Activated CD4-positive, alpha-beta T cell treated with anti-CD3 and anti-CD28 coated beads, Interleukin-2, amount 50 U/mL, for 1 hour (primary cell): ENCODE measurements at places on chromosomes 4 and X.

DNA sequence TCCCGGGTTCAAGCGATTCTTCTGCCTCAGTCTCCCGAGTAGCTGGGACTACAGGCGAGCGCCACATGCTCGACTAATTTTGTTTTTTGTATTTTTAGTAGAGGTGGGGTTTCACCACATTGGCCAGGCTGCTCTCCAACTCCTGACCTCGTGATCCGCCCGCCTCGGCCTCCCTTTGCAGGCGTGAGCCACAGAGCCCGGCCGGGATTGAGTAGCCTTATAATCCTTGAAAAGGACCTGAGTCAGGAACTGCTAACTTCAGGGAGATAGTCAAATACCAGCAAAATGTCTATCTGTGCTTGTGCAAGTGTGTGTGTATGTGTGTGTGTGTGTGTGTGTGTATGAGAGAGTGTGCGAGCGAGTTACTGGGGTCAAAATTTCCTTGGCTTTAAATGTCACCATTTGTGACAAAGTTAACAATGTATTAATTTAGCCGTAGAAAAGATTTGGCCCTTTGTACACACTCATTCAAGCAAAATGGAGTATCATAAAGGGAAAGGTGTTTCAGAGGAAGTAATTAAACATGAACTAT is 1.8 kb upstream of the KDM6A start:
- no peak for DNase-seq

DNA sequence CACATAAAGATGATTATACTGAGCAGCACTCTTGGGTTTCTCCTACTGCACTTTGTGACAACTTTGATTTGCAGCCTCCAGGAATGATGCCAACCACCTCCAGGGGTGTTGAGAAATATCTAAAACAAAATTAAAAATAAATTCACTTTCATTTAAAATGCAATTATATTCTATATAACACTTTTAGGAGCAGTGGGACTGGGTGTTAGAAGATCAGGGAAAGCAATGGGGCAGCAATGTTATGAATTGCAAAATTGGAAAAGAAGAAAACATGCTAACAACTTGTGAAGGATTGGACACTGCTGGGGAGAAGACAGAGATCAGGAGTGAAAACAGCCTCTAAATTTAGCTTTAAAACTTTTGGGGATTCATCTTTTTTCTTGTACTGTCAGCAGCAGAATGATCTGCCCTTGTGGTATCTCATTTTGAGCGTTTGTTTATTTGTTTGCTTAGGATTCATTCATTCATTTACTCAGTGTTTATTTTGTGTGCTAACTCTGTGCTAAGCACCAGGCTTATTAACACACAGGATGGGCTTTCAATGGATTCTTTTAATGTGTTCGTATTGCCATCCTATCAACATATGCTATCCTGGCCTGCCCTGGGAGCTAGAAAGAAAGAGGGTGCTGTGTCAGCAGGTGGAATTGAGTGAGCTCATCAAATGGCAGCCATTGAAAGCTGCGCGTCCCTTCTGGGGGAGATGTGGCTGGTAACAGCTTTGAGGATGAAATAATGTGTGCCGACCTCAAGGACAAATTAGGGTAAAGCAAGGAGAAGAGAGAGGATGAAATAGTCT is 96.5 kb downstream of the FRMPD4 start:
- DNase-seq = no peak

DNA sequence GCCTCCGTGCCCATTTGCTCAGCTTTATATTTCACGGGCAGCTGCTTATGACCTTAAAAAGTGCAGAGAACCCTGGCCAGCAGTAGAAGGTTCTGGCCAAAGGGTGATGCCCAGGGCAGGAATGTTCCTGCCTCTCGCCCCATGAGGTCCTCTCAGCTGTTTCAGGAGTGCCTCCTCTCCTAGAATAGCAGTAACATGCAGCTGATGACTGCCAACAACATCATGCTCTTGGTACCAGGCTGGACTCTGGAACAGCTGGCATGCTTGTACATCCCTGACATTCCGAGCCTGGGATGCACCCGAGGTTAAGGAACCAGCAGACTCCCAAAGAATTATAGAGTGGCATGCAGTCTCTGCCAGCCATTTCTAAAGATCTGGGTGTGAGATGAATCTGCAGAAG is 11.7 kb upstream of the TENM3 start:
- DNase-seq = no peak

GRCh38 chrX:68443155-68443868 is 10.0 kb upstream of the OPHN1 start:
- DNase-seq = no peak

GRCh38 chr4:109723110-109723509 is 6.8 kb downstream of the PLA2G12A start:
- no peak for DNase-seq

DNA sequence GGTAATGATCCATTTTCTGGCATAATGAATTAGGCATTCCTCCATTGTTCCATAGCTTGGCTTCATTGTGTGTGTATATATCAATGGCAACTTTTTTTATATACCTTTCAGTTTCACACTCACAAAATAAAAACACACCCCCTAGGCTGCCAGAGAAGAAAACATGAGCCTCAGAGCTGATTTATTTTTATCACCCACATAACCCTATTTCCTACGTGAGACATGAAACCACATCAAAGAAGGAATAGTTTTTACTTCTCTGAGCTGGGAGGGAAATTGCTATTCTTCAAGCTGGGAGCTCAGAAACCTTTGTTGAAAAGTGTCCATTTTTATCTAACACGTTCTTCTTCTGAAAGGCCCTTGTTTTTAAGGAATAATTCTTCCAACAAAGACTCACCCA is 126.7 kb upstream of the RAI2 start:
- DNase-seq = no peak

DNA sequence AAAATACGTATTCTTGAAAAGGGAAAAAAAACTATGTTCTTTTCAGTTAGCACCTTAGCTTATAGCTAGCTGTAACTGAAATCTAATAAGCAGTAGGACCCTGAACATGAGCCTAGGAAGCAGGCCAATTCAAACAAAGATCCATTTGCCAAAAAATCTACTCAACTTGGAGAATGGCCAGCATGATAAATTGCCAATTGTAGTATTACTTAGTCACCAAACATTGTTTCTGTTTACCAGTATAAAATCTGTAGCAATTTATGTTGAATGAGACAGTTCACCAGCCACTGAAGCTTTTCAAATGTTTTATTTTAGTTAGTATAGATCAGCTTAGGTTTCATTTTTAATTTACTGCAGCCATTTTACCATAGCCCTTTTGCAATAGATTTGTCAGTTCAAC is 323.6 kb upstream of the DIPK2B start:
- no peak for DNase-seq

GRCh38 chr4:113407409-113407808 is 354.1 kb downstream of the CAMK2D start:
- DNase-seq = no peak

DNA sequence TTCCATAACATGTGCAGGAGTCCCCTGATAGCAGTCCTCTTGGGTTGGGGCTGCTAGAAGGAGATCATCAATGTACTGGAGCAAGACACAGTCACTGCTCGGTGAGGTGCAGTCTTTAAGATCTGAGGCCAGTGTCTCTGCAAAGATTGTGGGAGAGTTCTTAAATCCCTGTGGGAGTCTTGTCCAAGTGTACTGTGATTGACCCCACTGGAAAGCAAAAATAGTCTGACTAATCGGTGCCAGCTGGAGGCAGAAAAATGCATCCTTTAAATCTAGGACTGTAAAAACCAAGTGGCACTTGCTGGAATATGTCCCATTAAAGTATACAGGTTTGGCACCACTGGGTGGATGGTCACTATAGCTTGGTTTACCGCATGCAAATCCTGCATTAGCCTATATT is 31.1 kb downstream of the SULT1E1 start:
- DNase-seq = no peak

- DNase-seq = no peak
Measured at GRCh38 chr4:73419106-73420038, 15.3 kb downstream of the ALB start.

- DNase-seq = no peak
Measured at GRCh38 chr4:54581807-54582206, 76.0 kb upstream of the KIT start.

DNA sequence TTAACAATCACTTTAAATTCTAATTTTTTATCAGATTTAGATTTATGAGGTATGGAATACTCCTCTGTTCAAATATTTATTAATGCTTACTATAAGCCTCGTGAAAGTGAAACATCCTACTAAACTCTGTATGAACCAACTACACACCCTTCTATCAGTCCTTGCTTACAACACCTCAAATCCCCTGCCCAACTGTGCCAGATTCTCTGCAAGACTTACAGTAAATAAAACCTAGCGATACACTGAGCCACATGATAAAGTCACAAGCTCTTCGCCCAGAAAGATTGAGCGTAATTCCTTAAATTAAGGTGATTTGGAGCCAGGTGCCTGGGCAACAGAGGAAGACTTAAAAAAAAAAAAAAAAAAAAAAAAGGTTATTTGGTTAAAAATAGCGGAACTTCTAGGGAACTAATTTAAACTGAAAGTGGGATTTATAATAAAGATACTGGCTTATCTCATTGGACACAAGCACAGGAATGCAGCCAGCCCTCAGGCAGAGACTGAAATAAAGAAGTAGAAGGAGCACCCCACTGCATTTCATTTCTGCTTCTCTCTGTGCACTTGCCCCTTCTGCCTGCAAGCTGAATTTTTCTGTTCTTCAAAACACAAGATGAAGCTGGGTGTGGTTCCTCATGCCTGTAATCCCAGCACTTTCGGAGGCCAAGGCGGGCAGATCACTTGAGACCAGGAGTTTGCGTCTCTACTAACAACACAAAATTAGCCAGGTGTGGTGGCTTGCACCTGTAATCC is 17.5 kb upstream of the C4orf36 start:
- DNase-seq = no peak

DNA sequence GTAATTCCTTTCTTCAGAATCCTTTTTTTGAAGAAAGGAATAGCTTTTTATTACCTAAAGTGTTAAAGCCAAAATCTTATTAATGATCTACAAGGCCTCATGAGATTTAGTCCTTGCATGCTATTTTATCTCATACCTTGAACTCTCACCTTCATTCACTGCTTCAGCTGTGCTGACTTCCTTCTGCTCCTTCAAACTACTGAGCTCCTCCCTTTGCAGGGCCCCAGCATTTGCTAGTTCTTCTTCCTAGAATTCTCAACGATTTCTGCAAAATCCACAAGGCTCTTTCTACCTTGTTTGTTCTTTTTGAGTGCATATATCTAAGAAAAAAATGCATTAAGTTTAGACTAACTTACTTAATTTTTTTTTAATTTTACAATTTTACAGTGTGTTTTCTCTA is 619.5 kb downstream of the EPHA5 start:
- no peak for DNase-seq

DNA sequence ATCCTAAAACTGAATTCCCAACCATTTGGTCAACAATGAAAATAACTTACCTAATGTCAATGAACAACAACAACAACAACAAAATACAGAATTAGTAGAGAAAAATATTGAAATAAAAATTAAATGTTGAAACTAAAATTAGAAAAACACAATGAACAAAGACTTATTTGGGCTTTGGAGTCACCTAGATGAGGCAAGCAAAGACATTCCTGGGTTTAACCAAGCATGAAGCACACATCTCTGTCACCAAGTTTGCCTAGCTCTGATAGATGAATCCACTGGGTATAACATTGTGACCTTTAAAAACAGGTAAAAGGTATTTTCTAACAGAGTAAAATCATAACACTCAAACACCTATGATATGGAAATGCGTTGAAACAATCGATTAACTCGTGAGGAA is 13.2 kb upstream of the SYTL5 start:
- DNase-seq = no peak

DNA sequence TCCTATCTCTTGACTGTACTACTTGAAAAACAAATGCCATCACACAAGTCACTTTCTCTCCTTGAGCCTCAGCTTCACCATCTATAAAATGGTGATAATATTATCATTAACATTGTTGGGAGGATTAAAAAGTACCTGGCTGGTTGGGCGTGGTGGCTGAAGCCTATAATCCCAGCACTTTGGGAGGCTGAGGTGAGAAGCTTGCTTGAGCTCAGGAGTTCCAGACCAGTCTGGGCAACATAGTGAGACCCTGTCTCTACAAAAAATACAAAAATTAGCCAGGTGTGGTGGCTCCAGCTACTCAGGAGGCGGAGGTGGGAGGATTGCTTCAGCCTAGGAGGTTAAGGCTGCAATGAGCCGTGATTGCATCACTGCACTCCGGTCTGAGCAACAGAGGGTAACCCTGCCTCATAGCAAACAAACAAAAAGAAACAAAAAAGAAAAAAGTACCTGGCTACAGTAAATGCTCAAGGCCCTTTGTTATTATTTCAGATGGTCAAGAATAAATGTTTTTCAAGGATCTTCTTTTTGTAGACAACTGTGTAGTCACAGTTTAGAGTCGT is 120.3 kb downstream of the CHRNA9 start:
- DNase-seq = no peak

DNA sequence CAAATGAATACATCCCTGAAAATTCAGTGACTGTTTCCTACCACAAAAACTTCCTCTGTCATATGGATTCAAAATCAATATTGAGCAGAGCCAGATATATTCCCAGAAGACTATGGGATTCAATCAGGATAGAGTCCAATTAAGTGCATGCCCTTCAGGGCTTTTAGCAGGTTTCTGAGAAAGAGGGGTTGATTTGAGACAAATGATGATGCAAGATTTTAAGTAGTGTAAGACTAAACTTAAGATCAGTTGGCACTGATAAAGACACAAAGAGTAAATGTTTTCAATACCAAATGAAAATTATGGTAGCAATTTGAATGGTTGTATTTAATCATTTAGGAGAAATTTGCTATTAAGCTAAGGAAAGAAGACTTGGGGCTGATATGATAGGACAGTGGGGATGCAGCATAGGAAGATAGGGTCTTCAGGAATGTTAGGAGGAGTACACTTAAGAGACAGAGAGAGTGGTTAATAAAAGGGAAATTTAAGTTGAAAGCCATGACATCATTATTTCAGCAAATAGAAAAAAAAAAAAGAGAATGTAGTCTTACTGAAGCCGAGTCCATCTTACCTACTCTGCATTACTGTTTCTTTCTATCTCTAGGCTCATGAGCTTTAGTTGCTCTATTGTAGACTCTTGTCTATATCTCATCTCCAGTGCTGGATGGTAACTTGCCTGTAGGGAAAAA is 32.0 kb upstream of the XK start:
- DNase-seq = no peak

DNA sequence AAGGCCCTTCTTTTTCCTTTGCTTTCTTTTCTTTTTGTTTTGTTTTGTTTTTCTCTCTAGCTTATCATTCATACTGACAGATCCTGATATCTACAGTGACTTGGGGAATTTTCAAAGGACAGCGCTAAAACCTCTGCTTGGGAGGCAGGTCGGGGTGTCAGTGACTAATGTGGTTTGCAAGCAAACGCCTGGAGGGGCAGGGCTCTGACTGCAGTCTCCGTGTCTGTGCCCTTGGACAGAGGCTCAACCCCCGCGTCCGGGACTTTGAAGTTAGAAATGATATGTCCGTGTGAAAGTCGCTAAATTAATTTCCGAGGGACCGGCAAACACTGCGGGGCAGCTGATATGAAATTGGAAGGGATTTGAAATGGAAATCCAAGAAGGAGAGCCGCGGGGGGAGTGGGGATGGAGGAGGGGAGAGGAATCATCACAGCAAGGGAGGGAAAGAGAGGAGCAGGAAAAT is 312.4 kb downstream of the DHRSX start:
- peak; percentile 7 for DNase-seq
